Suppressor macrophage treated with lipopolysaccharide for 1 hour (primary cell): ENCODE measurements at places on chromosomes 2 and 18.

- no peak for DNase-seq
Observed at GRCh38 chr2:151976945-151977353, 121.9 kb downstream of the CACNB4 start.

GRCh38 chr2:100807707-100808106, 12.2 kb upstream of the NPAS2 start:
- no peak for DNase-seq

GRCh38 chr2:224039770-224040440, 819 bp upstream of the SERPINE2 start:
- no peak for DNase-seq

DNA sequence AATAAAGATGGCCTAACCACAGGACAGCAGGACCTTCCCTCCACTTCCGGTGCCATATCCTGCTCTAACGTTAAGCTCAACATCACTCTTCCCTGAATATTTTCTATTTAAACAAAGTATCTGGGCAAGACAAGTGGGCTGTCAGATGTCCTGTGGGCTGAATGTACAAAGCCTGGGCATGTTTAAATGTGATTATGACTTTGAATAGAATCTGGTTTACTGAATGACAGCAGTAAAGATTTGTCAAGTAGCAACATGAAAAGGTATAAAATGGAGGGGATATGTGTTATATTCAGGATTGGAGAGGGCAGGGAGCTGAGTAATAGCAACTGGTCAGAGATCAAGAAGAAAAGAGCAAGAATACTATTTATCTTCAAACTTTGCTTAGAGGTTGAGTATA, 540.9 kb downstream of the NRXN1 start:
- no peak for DNase-seq
